ENCODE measurements at places on chromosomes 3 and 15.

DNA sequence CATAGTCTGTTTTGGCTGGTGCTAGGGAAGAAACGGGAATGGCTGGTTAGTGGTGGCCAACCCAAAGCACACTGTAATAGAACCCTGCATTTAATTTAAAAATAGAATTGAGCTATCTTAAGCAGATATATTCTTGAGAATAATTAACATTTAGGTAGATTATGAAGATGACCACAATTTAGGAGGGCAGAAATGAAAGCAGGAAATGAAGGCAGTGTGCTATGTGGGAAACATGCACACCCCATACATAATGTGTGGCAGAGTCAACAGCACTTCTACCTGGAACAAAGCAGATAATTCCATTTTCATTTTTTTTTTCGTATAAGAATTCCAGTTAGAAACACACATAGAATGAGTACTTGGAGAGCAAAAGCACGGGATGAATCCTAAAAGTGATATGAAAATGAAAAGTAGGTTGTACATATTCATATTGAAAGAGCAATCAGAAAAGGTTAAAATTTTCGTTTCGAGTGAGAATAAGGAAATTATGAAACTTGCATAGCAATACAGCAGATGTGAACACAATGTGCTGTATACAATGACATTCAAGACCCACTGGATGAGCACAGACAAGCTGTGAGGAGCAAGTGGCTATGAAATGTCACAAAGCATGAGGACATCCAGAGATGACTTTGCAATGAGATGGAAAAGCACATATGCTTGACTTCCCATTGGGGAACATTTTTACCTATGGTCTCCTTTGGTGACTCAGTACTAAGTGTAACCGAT is 102.6 kb downstream of the TFG start:
- no peak for DNase-seq

DNA sequence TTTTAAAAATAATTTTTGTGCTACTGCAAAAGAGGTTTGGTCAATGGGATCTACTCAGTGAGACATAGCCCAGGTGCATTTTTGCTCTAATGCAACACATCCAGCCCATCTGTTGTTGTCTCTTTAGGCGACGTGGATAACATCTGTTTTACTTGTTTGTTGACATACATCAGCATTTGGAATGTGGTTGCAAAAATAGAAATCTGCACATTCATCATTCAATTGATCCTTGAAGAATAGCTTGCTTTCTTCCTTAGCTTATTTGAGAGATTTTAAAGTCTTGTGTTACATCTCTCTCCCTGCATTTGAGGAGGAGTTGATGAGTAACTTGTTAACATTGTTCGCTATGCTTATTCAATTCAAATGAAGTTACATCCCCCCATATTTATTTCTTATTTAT is 1202.3 kb downstream of the NSUN3 start:
- no peak for DNase-seq

DNA sequence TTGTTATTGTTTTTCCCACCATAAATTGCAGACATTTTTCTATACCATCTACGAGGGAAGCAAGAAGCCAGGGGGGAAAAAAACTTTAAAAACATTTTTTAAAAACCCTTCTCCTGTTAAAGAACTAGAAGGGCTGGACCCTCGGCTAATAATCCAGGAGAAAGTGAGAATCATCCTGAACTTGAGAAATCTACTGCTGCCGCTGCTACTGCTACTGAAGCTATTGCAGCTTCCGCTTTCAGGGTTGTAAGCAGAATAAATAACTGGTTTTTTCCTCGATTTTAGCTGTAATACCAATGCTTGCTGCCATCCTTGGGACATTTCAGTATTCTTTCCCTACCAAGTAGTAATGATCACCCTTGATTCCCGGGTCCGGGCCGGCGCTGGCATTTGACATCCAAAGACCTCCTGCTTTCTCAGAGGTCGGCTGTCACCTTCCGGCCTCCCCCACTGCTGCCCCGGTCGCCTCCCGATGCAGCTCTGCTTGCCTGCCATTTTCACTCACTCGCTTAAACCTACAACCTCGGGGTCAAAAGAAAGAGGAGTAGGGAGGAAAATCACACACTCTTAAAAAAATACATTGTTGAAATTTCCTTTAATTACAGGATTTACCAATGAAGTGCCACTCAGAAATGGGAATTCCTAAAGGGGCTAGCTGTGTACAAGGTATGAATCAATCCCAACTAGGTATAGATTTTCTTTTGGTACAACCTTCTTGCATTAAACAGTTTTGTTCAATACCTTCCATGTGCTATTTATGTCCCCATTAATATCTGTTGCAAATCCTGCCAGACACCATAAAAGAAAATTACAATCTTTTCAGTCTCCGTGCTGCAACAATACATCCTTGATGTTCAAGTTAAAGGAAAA is 674 bp upstream of the MECOM start:
- no peak for DNase-seq

DNA sequence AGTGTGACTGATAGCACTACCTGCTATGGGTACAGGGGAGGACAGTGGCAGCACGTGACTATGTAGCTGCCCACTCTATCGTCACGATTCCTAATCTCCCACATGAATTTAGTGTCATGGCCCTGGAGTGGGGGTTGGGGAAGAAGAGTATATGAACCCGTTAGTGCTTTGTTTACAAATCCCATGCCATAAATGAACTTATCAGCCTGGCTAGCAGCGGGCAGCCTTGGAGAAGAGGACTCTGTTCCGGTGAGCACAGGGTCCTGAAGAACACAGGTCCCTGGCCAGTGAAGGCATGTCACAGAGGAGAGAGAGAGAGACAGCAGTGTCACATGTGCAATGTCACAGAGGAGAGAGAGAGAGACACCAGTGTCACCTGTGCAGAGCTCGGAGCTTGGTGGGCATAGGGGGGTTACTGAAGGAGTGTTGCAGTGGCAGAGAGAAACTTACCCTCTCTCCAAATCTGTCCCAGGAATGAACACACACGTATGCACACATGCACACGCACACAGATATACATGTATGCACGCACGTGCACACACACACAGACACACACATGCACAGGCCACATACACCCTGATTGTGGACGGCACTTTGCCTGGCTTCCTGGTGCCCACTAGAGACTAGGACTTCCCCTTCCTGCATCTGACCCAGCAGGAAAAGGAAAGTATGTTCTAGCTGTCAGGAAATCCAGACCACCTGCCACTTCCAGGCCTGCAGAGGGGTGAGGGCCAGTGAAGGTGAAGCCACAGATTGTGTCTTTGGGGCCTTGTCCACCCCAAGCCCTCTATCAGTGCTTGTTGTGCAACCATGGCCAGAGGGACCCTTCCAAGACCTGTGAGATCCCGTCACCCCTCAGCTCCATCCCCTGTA is 26.3 kb downstream of the ITGA11 start:
- DNase-seq: no peak

- DNase-seq: no peak
Measured at GRCh38 chr3:195087328-195087727, 183.6 kb downstream of the XXYLT1 start.

DNA sequence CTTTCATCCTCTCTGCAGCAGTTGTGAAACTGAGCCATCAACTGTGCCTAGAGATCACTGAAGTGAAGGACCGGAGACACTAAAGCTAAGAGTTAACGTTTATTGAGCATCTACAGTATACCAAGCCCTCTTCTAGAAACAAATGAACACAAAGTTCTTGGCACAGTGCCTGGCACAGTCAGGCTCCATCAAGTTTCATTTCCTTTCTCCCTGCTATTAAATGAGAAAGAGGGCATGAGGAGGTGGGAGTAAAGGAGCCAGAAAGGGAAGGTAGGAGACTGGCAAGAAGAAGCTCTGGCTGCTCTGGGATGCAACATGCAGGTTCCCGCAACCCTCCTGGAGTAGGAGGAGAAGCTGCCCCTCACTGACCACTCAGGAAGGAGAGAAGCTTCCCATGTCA is 30.6 kb downstream of the CYP19A1 start:
- DNase-seq: no peak

GRCh38 chr3:141914311-141914710 is 37.9 kb downstream of the ATP1B3 start:
- DNase-seq: no peak

- peak; percentile 17 for DNase-seq
Measured at GRCh38 chr3:178306432-178307115, 229.7 kb upstream of the KCNMB2 start.

DNA sequence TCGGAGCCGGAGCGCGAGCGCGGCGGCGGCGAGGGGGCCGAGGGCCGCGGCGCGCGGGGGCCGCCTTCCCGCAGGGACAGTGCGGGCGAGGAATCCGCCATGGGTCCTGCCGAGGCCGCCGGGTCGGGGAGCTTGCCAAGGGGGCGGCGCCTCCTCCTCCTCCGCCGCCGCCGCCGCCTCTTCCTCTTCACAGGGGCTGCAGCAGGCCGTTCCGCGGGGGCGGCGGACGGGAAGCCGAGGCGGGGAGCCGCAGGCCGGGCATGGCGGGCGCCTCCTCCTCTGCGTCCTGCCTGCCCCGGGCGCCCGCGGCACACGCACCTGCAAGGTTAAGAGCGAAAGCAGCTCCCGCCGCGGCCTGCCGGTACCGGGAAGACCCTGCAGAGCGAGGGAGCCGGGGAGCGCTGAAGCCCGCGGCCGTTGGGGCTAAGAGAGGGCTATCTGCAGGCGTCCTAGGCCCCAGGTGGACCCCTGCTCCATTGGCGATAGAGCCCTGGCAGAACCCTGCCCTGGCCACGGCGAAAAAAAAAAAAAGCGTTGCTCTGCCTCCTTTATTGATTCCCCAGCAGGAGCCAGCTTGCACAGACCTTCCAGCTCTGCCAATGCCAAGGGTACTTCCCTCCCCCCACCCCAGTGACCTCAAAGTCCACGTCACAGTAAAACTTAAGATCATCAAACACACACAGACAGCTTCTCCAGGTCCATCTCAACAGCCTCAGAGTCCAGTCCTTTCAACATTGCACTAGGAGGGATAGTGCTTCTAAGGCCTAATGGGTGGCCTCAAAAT is at the start of gene LYSMD2:
Gene LYSMD2, minus strand, starts transcription at position 134 of the 784 bp plus-strand sequence. Its CDS starts 33 bp downstream, at position 101.
- DNase-seq: peak; percentile 62

DNA sequence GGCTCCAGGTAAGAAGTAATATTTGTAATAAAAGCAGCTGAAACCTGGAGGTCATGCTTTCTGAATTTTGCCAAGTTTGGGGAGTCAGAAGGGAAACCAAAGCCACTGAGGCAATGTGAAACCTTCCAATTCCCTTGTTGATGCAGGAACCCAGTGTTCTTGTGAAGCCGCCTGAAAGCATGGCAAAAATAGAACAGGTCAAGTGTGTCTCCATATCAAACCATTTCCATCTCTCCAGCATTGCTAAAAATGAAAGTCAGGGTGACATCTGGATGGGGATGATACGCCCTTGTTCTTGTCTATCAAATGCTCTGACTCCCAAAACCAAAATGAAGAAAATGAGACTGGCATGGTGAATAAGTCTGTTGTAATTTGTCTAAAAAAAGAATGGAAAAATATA is 362.5 kb downstream of the VPS13C start:
- no peak for DNase-seq

DNA sequence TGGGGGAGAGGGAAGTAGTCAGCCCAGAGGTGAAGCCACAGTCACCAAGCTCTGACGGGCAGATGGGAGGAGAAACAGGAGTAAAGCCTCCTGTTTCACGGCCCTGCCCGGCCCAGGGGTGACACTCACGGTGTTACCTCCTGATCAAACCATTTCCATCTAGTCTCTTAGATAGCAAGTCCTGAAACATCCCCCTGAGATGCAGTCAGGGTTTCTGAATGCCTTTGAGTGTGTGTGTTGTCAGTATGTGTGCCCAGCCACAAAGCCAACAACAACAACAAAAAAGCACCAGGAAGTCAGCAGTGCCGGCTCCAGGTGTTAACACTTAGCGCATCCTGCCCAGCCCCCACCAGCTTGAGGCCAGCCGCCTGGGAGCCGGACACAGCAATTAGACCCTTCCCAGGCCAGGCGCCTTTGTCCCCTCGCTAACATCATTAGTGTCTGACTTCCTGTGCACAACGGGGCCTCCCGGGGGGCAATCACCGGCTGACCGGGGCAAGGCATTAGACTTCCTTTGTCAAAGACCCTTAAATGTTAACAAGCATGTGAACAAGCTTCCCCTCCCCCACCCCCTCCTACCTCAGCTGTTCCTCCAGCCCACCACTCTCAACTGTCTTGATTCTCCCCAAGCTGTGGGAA is 34.5 kb downstream of the IL17RD start:
- peak; percentile 4 for DNase-seq

DNA sequence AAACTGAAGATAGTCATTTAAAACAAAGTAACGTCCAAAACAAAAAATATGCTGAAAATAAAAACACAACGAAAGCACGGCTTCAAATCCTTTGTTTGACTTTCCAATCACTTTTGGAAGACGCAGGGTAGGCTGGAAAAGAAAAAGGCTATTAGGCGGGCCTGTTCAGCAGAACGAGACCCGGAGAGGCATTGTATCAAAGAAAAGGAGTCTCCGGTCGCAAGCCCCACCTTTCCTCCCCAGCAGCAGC is 691 bp downstream of the SENP7 start:
- DNase-seq: no peak

DNA sequence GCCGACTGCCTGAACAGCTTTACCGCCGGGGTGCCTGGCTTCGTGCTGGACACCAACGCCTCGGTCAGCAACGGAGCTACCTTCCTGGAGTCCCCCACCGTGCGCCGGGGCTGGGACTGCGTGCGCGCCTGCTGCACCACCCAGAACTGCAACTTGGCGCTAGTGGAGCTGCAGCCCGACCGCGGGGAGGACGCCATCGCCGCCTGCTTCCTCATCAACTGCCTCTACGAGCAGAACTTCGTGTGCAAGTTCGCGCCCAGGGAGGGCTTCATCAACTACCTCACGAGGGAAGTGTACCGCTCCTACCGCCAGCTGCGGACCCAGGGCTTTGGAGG is 815 bp downstream of the SPINT1 start:
- no peak for DNase-seq

DNA sequence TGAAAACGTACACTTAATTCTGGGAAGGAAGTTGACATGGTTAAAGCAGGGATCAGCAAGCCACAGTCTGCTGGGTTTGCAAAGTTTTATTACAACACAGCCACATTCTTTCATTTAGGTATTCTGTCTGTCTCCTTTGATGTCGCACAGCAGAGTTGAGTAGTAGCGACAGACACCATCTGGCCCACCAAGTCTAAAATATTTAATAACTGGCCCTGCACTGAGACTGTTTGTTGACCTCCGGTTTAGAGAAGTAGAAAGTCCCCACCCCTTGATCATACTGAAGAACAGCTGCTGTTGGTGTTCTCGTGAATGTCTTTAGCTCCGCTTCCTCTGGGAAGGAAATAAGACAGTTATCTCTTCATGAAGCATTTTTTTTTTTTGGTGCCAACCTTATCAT is 66.2 kb downstream of the MCTP2 start:
- DNase-seq: no peak

GRCh38 chr3:8938021-8938420 is 25.3 kb downstream of the RAD18 start:
- peak; percentile 48 for DNase-seq

DNA sequence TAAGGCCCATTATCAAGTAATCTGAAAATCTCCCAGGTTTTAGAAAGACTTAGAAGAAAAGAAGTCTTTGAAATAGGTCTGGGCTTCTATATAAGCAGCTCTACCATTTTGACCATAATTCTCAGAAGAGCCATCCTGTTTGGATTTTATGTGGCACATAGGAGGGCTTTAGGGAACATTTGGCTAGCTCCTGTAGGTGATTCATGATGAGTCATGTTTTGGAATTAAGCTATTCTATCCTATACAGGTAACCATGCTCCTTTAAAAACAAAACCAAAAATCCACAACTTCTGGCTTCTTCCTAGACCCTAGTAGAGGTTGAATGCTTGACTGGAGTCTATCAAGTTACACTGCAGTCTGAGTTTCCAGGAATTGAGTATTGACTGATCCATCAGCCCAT is 8.9 kb downstream of the SST start:
- no peak for DNase-seq

- no peak for DNase-seq
Measured at GRCh38 chr3:134623615-134624245, 27.1 kb downstream of the KY start.

- peak; percentile 86 for DNase-seq
Measured at GRCh38 chr3:124557433-124558232, 172.6 kb upstream of the UMPS start.

GRCh38 chr3:113441051-113441770 is at the start of gene CFAP44:
Gene CFAP44, minus strand, starts transcription at chr3:113441493. Its CDS starts 7,829 bp downstream, at chr3:113433664.
- peak; percentile 58 for DNase-seq

Data from fibroblast of skin of back (primary cell).